ENCODE measurements at places on chromosomes 2 and 18.

DNA sequence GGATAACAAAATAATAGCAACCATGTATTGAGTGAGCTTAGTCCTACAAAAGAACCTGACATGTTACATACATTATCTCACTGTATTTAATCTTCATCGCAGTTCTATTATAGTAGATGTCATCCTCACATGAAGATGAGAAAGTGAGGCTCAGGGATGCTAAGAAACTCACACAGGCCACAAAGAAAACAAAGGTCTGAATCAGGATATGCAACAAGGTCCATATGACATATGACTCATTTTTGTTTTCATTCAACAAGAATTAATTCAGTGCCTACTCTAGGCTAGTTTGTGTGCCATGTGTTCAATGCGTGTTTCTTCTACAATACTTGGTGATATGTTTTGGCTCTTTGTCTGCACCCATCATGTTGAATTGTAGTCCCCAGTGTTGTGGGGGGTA, 219.7 kb upstream of the EPHA4 start:
- no peak for DNase-seq

GRCh38 chr2:27615316-27615715, 13.5 kb downstream of the CCDC121 start:
- DNase-seq, result peak; percentile 8

DNA sequence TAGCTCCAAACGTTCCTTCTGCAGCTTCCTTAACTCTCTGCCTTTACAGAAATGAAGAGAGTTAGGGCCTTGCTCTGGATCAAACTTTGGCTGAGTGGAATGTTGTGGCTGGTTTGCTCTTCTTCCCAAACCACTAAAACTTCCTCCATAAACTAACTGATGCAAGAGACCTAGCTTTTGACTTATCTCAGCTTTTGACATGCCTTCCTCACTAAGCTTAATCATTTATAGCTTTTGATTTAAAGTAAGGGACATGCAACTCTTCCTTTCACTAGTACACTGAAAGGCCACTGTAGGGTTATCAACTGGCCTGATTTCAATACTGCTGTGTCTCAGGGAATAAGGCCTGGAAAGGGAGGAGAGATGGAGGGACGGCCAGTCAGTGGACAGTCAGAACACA, 8.3 kb downstream of the PXDN start:
- DNase-seq, result no peak

- no peak for DNase-seq
These were observed 29.1 kb downstream of the TMEM131 start for GRCh38 chr2:97966545-97967215.

DNA sequence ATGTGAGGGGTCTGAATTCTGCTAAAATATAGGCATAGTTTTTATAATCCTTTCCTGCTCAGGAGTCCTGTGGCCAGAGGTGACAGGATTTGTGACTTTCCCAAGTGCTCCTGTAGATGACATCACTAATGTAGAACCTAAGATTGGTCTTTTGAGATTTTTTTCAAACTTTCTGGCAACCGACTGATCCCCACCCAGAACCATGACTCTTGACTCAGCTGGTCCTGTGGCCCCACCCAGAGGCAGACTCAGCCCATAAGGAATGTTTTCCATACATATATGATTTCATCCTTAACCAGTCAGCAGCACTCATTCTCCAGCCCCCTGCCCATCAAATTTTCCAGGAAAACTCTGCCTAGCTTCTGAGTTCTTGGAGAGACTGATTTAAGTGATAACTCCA, 46.8 kb downstream of the COMMD1 start:
- DNase-seq, result no peak

GRCh38 chr18:52334896-52335295, 5.1 kb upstream of the DCC start:
- no peak for DNase-seq

DNA sequence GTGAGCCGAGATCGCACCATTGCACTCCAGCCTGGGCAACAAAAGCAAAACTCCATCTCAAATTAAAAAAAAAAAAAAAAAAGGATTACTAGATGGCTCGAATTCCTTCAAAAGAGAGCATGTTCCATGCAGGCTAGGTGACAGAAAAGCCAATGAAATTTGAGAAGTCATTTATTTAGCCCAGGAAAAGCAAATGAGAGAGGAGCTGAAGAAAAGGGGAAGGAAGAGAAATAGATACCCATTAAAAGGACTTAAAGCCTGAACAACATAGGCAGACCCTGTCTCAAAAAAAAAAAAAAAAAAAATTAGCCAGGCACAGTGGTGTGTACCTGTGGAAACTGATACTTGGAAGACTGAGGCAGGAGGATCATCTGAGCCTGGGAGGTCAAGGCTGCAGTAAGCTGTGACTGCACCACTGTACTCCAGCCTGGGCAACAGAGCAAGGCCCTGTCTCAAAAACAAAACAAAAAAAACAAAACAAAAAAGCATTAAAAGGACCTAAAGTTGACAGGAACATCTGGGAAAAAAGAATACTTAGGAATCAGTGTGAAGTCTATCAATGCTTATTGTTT, 11.1 kb downstream of the SEPTIN10 start:
- DNase-seq, result no peak

GRCh38 chr2:30541680-30542079, 94.6 kb downstream of the LCLAT1 start:
- DNase-seq, result no peak

- DNase-seq, result no peak
These were observed 242.2 kb downstream of the ZNF516 start for GRCh38 chr18:76252880-76253279.

- no peak for DNase-seq
These were observed 143.1 kb downstream of the FAM161A start for GRCh38 chr2:61710711-61711110.

- DNase-seq, result no peak
These were observed 62.8 kb upstream of the RNF152 start for GRCh38 chr18:61955644-61956043.
